Activated CD4-positive, alpha-beta T cell treated with anti-CD3 and anti-CD28 coated beads, Interleukin-2, Interleukin-6, amounts not matched to agents 100 ng/mL and 50 ng/mL, durations not matched to agents 16 hours and 8 hours (primary cell): ENCODE measurements at places on chromosomes 5 and 9.
A peak's percentile ranks its signal among the peaks of the same experiment; 100 is the strongest.

- no peak for DNase-seq
Measured at GRCh38 chr9:101440714-101441230, 5.2 kb upstream of the ALDOB start.

DNA sequence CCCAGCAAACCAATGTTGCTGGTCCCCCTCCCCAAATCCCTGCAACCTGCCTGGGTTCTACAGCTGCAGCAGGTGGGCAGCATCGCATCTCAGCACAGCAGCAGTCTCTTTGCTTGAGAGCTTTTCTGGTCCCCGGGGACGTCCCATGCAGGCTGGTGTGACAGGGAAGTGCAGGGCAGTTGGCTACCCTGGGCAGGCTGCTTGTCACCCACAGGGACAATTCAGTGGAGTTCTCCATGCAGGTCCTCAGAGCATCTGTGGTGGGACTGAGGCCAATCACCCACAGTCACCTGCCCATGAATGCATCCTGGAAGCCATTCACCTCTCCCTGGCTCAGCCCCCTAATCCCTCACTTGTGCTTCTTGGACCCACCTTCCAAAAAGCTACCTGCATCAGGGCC lies 43.9 kb upstream of the SEMA4D start:
- no peak for DNase-seq

- no peak for DNase-seq
Measured at GRCh38 chr9:75106857-75107256, 18.5 kb downstream of the OSTF1 start.

- DNase-seq: peak; percentile 81
Measured at GRCh38 chr9:101586651-101587050, 8.1 kb downstream of the PPP3R2 start.

DNA sequence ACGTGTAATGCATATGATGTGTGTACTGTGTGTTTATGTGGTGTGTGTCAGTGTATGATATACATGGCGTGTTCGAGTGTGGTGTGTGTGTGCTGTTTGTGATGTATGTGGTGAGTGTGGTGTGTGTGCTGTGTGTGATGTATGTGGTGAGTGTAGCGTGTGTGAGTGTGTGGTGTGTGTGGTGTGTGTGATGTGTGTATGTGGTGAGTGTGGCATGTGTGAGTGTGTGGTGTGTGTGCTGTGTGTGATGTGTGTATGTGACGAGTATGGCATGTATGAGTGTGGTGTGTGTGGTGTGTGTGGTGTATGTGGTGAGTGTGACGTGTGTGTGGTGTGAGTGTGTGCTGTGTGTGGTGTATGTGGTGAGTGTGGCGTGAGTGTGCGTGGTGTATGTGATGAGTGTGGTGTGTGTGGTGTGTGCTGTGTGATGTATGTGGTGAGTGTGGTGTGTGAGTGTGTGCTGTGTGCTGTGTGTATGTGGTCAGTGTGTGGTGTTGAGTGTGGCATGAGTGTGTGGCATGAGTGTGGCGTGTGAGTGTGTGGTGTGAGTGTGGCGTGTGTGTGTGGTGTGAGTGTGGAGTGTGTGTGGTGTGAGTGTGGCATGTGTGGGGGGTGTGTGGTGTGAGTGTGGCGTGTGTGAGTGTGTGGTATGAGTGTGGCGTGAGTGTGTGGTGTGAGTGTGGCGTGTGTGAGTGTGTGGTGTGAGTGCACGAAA lies 56.8 kb upstream of the CKS2 start:
- no peak for DNase-seq

DNA sequence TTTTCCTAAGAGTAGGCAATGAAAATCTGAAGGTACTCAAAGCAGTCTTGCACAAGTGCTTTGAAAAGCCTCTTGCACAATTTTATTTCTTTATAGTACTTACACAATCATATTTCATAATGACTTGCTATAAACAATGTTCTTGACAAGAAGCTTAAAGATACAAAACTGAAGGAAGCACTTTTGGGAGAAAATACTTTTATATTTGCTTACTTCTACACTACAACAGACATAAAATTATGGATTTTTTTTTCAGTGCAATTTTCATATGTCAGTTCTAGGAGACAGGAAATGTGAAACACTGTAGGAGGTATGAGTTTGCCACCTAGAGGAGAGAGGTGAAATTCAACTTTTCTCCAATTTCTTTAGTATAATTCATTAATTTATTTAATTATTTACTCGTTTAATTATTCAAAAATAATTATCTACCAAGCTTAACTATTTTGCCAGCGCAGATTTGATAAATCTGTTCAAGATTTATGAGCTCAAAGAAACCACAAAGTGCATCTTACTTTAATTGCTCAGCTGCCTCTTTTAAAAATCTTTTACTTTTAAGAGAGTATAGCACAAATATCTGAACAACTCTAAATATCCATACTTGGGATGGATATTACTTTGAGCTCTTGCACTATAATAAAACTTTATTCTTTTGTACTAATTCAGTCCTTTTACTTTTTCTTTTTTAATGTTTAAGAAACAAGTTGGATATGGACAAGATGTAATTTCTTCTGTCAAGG lies 29.0 kb upstream of the CDKN2B start:
- DNase-seq: no peak

DNA sequence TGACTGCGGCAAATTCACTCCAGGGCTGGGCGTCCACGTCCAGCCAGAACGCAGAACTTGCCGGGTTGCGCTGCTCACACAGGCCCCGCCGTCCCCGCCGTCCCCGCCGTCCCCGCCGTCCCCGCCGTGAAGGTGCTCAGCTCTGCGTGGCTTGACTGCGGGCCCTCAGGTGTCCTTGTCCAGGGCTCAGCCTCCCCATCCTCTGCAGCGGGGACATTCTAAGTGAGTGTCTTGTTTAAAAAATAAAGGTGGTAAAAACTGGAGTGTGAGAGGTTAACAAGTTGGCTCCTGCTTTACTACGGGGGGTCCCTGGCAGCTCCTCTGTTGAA lies 14.9 kb downstream of the IRX4 start:
- no peak for DNase-seq

DNA sequence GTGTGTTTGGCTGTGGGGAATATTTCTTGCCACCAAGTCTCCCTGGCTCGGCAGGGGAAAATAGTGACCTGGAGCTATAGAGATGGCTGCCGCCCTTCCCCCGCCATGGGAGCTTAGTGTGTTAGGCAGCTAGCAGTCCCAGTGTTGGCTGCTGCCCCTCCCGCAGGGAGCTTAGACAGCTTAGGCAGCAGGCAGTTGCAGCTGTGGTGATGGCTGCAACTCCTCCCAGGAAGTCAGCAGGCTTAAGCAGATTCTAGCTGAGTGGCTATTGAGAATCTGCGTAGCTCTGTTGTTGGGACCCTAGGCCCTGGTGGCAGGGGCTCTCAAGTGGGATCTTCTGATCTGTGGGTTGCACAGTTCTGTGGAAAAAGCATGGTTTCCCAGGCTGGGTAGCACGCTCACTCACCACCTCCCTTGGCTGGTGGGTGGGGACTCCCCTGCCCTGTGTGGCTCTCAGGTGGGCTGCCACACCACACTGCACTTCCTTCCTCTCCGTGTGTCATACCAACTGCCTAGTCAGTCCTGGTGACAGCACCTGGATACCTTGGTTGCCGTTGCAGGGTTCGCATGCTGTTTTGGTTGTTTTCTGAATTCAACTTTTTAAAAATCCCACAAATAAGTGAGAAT lies 9.3 kb downstream of the OR1N2 start:
- DNase-seq: no peak

DNA sequence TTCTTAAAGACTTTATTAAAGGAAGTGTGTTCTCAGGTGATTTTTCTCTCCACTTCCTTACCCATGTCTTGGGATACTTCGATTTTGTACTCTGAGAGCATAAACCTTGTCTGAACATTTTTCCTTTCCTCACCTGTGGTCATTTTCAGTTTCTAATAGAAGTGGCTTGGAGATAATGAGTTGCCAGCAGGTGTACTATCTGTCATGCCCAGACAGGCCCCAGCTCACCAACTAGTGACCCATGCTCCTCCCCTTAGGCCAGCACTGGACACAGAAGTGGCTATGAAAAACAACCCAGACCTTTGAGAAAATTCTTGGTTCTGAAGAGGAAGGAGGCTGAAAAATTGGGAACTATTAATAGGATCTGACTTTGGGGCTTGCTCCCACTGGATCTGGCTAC lies 49.2 kb upstream of the SMIM32 start:
- DNase-seq: no peak

GRCh38 chr5:60578315-60578714 lies 121.7 kb downstream of the DEPDC1B start:
- DNase-seq: peak; percentile 12

DNA sequence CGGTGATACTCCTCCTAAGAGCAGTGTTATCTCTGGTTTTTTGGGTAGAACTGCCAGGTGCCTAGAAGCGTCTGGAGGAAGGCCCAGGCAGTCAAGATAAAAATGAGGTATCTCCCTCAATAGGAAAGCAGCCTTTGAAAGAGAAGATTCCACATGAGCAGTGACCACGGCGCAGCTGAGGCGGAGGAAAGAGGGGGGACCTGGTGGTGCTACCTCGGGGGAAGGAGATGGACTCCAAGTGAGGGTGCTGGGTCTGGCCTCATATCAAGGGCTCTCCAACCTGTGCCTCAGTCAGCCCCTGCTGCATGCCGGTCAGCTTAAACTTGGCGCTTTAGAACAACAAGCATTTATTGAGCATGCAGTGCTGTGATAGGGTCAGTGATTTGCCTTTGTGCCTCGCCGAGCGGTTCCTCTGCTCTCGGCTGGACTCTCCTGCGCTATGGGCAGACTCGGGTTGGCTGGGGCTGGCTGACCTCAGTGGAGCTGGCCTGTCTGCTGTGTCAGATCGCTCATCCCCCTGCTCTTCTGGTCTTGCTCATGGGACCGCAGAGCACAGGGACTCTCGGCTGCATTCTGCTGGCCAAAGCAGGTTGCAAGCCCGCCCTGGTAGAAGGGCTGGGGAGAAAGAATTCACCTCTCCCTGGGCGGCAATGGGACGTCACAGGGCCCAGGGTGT lies 121.1 kb upstream of the IRX4 start:
- no peak for DNase-seq

DNA sequence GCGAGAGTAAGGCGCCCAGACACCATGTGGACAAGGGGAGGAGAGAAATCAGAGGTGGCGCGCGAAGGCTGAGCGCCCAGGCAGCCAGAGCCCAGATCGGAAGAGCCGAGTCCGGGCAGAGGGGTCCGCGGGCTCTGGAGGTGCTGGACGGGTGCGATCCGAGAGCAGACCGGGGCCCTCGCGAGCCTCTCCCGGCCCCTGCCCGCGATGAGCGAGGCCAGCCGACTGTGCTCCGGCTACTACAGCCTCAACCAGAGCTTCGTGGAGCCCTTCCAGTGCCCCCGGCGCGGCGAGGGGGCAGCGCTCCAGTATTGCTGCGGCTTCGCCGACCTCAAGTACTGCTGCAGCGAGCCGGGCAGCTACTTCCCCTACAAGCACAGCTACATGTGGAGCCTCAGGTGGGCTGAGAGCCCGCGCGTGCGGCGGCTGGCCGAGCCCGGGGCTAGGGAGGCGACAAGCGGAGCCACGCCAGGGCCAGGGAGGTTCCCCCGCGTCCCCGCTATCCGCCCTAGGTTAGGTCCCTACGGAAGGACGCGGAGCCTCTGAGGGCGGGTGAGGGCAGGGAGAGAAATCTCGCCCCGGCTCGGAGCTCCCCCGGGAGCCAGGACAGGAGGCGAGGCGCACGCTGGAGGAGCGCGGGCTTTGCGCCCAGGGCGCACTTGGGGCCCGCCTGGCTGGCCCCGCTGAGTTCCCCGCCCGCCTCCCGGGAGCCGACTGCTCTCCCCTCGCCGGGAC lies at the start of gene SHISAL2B:
SHISAL2B (plus strand) TSS at position 87 of the 735 bp plus-strand sequence; CDS start at position 208, 121 bp downstream.
- DNase-seq: no peak

DNA sequence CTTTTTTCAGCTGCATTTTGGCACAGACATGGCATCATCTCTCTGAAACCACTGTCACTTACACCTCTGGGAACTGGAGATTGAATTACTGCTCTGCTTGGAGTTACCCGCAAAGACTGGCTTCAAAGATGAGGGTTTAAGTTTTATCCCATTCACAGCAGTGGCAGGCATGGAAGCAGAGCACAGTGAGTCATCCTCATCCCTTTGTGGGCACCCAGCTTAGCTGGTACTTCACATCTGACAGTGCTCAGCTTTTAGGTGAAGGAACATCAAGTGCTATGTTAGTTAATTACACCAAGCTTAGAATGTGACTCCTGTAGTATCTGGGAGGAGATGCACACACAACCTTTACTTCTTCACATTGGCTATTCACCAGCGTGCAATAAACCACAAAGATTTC lies 24.8 kb upstream of the ALDH1A1 start:
- DNase-seq: no peak

DNA sequence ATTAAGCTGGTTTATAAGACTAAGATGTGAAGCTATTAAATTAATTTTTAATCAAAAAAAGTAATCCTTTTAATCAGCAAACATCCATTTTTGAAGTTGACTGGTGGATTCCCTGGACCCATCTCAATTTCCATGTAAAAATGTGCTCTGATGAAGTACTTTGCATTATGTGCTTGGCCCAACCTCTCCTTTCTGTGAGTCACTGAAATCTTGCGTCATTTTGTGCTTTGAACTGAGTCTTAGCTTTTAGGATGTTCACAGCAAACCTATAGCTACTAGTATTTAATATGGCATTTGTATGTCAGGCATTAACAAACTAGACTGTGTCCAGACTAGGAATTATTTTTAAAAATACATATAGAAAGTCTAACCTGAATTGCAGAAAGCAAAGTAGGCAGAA lies 55.0 kb upstream of the CDH12 start:
- DNase-seq: no peak

DNA sequence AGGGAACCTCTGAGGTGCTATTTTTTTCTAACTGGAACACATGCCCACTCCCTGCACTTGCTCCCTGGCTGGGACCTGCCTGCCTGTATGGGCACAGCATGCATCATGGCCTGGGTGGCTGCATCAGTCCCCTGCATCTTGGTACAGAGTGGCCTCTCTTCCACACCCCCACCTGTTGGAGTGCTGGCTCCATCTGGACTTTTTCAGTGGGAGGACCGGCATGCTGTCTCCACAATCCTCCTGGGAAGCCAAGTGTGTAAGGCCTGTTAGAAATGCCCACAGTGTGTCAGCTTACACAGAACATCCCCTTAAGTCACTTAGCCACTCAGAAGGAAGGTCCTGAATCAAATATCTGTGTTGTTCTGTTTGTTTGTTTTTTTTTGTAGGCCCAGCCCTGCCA lies 102.9 kb downstream of the MARCHF3 start:
- no peak for DNase-seq

- DNase-seq: no peak
Measured at GRCh38 chr5:76069061-76069735, 14.0 kb upstream of the SV2C start.

DNA sequence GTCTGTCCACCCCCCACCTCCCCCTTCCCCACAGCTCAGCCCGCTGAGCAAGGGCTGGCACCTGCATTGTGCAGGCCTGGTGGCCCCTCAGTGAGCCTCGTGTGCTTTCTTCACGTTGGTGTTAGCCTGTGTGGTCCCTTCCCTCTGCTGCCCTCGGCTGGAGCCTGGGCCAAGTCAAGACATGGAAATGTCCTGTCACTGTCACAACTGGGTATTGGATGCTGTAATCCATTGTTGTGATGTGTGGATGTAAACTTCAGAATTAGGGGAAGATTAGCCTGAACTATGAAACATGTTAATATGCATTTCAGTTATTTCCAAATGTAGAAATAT lies 103.9 kb downstream of the TRIO start:
- no peak for DNase-seq

GRCh38 chr5:104297076-104297475 lies 734.5 kb upstream of the NUDT12 start:
- DNase-seq: no peak

GRCh38 chr5:76351577-76351976 lies 51.5 kb upstream of the IQGAP2 start:
- DNase-seq: no peak
